A549 (cell line): ENCODE measurements at places on chromosomes 1 and 21.

DNA sequence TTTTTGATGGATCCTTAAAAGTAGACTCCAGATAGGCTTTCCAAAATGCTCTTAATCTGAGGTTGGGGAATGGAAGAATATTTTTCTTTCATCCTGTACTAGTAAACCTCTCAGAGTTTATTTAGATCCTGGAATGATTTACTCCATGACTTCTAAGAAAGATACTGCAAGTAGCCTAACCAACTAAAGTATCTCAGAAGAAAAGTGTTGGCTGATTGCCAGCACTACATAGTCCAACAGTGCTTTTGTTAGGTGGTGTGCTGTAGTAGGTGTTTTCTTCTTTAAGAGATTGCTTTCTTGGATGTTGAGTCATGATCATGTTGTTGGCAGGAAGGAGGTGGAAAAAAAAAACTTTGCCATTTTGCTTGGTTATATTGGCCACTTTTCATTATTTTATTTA lies 119.8 kb downstream of the OSBPL9 start:
- DNase-seq = no peak

GRCh38 chr1:206568256-206568655 lies 44.0 kb downstream of the EIF2D start:
- DNase-seq = no peak

GRCh38 chr1:111556325-111557037 lies 53.0 kb upstream of the ADORA3 start:
- DNase-seq = no peak

- DNase-seq = no peak
Observed at GRCh38 chr1:230355128-230355527, 71.0 kb downstream of the PGBD5 start.

DNA sequence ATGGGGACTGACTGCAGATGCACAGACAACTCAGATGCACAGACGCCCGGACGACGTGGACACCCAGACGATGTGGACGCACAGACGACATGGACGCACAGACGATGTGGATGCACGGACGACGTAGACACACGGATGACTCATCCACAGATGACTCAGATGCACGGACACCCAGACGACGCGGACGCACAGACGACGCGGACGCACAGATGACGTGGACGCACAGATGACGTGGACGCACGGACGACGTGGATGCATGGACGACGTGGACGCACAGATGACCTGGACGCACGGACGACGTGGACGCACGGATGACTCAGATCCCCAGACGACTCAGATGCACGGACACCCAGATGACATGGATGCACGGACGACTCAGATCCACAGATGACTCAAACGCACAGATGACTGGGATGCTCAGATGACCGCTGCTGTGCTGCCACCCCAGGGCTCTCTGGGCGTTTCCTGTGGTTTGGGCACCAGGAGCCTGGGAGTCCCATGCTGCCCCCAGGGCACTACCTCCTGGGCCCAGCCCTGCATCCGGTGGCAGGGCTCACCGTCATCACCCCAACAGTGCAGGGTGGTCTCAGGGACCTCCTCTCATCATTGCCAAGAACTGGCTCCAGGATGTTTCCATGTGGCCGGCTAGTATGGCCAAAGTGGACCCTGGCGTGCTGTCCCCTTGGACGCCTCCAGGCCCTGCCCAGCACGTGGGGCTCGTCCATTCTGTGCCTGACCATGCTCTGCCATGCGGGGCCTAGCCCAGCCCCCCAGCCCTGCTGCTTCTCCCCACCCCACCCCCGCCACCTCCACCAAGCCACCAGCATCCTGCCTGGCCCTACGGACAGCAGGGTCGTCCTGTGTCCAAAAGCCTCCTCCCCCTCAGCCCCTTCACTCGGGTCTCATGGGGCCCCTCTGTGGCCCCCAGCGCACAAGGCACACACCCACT lies 14.0 kb downstream of the FAAP20 start:
- DNase-seq = no peak

DNA sequence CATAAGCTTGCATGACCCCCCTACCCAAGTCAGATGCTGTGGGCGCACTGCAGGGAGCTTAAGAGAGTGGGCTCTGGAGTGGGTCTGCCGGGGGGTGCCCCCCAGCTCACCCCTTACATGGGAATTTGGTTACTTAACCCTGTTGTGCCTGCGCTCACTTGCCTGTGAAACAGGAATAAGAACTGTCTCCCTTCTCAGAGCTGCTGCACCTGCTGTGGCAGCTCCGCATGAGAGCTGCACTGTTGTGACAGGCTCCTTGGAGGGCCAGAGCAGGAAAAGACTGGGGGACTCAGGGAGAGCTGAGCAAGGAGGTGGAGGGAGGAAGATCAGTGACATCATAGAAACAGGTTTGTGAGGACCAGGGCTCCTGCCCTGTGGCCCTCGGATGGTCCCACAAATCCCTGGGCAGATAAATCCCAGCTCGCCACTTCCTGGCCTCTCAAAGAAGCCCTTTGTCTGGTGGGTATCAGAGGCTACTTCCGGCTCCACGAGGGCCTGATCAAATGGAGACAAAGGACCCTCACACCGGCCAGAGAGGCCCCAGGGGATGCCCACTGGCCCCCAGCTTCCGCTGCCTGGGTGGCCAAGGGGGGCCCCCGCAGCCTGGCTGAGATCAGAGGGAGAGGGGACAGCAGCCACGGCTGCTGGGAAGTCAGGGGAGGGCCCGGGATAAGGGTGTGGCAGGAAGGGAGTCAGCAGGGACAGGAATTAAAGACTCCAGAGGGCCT lies 28.9 kb upstream of the LAPTM5 start:
- DNase-seq = no peak

DNA sequence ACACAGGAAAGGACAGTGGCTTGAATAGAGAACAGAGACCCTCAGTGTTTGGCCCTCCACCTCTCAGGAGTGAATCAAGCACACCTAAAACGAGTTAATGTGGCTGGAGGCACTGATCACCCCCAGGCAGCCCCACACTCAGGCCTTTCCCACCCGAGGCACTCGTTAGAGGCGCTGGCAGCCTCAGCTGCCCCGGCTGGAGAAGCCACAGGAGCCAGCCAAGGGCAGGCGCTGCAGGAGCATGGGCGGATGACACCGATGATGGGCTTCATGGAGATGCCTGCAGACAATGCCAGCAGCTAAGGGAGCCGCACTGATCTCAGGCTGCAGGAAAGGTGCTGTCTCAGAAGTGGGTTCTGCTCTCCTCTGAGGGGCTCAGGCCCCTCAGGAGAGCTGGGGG lies 24.1 kb upstream of the ABCG1 start:
- no peak for DNase-seq
